SK-N-SH (cell line): ENCODE measurements at places on chromosomes 1 and 21. TPM values are rescaled to one million over a fixed set of nuclear protein-coding genes. Genes with fewer than 3 reads are reported as not detected.

The SERINC2 gene
- polyA plus RNA-seq, result 15.5 and 22.2 TPM in 2 replicates

The HP1BP3 gene
- polyA plus RNA-seq, result 205 and 236 TPM in 2 replicates

GRCh38 chr1:228163007-228163753 lies 2.4 kb upstream of the IBA57 start:
- DNase-seq, result no peak

The KCND3 gene
- not detected in 2 replicates for polyA plus RNA-seq

DNA sequence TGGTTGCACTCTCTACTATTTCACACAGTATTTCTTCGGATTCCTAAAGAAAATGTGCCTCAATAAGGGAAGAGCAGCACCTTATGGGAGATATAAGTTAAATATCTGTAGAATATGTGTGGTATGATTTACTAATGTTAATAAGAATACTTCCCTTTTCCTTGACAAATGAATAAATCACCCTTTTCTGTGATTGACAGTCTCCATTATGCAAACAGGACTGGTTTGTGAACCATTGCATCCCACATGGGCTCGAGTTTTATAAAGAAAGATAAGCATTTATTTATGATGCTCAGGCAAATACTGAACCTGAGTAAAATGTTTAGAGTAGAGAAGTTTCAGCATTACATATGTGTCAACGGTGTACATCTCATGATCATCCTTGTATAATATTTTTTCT lies 587.7 kb upstream of the BRINP3 start:
- DNase-seq, result no peak
